ENCODE measurements at places on chromosomes 12 and 14.
A peak's percentile ranks its signal among the peaks of the same experiment; 100 is the strongest.

- DNase-seq: no peak
These were observed 1089.5 kb downstream of the BCL11B start for GRCh38 chr14:98182393-98183055.

- no peak for DNase-seq
These were observed 50.5 kb downstream of the FAM222A start for GRCh38 chr12:109764123-109764522.

- no peak for DNase-seq
These were observed 7.5 kb downstream of the RNF212B start for GRCh38 chr14:23245282-23245681.

DNA sequence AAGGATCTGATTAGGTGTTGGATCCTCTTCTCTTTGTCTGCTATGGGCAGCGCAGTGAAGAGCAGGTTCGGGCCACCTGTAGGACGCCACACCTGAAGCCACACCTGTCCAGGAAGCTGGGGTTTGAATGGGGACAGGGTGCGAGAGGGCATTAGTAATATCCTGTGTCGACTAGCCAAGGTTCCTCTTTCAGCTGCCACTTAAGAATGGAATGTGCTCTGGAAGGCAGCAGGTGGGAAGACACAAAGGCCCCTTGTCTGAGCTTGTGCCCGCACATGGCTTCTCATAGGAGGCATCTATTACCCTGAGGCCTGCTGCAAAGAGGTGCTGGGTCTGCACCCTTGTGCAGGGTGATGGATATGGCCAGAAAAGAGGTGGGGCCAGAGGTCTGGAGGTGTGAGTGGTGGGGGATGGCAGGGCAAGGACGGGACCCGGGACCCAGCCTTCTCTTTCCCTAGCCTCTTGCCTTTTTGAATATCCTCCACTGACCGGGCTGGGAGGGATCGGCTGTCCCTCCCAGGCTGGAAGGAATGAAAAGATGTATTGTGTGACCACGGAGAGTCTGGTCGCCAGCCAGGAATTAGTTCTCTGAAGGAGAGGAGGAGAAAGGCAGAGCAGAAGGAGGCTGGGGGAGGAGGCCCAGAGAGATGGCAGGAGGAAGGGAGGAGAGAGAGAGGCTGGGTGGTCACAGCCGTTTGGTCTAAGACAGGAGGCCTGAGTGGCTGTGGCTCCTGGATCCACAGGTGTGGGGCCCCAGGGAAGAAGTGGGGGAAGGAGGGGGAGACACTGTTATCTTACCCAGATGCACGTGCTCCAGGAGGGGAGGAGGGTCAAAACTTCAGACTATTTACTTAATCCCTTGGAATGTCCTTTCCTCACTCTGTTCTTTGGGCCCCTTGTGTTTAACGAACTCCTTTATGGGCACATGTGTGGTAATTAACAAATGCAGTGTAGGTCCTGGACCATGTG is 101.5 kb downstream of the SMOC1 start:
- peak; percentile 85 for DNase-seq

DNA sequence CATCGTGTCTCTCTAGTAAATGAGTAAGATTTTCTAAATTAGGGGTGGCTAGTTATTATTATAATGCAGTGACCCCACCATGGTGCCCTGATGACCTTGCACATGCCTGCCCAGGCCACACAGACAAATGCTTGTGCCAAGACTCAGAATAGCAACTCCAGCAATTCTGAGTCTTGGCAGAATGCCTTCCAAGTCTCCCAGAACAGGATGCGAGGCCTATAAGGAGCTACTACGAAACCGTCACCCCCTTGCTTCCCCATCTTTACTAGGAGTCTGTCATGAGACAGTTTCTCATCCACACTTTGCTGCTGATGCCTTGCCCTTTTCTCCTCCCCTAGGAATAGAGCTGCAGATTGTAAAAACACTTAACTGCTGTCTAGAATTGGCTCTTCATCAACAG is 559.9 kb downstream of the TRHDE start:
- peak; percentile 42 for DNase-seq

GRCh38 chr12:31832740-31833729 is 104.2 kb upstream of the AMN1 start:
- DNase-seq: peak; percentile 25

GRCh38 chr14:93824518-93825234 is 36.4 kb upstream of the PRIMA1 start:
- no peak for DNase-seq

GRCh38 chr12:96985515-96986362 is 78.7 kb downstream of the NEDD1 start:
- peak; percentile 7 for DNase-seq
